K562 (cell line): ENCODE measurements at places on chromosomes 3 and 15.

DNA sequence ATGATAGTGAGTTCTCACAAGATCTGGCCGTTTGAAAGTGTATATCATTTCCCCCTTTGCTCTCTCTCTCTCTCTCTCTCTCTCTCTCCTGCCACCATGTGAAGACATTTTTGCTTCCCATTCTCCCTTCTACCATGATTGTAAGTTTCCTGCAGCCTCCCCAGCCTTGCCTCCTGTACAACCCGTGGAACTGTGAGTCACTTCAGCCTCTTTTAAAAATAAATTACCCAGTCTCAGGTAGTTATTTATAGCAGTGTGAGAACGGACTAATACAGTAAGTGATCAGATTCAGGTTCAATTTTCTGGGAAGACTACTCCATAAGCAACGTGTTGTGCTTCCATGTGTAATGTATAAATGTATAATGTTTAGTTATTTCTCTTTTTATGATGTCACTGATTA is 29.2 kb downstream of the CADPS start:
- no peak for DNase-seq

DNA sequence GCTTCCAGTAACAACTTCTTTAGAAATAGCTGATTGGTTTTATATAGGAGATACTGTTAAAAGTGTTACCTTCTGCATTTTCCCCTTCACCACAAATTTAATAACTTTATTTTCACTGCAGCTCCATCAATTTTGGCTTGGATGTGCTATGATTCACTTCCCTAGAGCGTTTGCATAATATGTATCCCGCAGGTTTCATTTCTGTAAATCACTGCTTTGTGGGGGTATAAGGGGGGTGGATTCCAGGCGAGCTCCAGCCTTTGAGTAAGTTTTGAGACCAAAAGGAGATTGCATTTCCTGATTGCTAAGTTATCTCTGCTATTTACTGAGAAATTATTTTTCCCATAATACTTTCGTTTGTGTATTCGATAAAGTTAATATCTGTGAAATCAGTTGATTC is 232.6 kb downstream of the TBL1XR1 start:
- no peak for DNase-seq

DNA sequence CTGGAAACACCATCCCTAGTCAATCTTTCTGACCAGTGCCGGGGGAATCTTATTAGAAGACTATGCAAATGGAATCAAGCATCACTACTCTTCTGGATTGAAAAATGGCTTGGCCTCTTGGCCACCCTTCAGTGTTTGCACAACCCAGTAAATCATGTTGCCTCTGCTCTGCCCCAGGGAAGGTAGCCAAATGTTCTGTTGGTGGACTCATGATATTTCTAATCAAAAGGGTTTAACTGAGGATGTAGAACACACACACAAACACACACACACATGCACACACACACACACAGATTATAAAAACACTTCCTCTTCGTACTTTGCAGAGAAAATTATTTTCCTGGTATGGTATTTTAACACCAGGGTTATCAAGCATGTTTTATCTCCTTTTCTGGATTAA is 7.9 kb downstream of the RBP2 start:
- DNase-seq = no peak

DNA sequence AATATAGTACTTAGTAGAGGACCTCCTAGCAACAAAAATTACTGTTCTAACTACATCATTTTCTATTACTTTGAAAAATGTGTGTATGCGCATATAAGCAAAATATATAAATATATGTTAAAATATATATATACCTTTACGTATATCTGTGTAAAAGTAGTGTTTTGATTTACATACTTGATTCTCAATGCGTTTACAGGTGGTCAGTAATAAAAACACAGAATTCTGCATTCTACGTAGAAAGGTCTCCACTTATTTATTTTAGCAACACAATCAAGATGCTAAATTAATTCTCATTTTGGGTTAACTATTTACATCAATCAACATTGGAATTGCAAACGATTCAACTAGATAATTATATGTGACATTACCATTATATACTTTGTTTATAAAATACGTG is 158.0 kb downstream of the ATG7 start:
- no peak for DNase-seq

GRCh38 chr15:68010361-68011153 is 43.6 kb upstream of the PIAS1 start:
- no peak for DNase-seq

GRCh38 chr15:67405208-67406191 is 115.4 kb upstream of the C15orf61 start:
- DNase-seq = peak; percentile 11
